Fibroblast of skin of scalp (primary cell): ENCODE measurements at places on chromosomes 12 and 14.

DNA sequence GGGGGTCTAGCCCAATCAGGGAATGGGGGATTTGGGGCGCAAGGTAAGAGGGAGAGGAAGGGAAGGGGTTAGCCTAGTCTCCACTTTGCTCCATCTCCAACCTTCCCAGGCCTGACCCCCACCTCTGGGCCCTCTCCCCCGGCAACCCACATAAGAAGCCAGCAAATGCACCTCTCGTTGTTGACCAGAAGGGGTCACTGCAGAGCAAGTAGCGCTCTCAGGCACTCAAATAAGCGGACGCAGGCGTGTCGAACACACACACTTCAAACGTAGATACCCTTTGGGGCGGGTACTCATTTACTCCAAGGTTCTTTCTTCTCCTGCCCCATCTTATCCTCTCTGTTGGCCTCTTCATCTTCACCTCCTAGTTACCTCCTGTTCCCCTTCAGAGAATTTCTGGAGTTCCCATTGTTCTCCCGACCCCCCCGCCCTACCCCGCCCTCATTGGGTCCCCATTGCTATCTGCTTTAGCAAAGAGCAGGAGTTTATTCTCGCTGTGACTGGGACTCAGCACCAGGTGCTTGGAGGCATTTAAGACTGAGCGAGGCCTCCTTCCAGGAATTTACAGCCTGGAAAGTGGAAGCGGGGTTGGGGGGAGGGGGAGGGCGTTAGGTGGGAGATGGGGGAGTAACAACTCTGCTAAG, 1.5 kb upstream of the SRRM4 start:
- peak; percentile 22 for DNase-seq

- DNase-seq: peak; percentile 16
These were observed 88.8 kb downstream of the SCFD1 start for GRCh38 chr14:30710876-30711275.

- DNase-seq: peak; percentile 33
These were observed 104.3 kb downstream of the DUSP6 start for GRCh38 chr12:89247967-89248366.

DNA sequence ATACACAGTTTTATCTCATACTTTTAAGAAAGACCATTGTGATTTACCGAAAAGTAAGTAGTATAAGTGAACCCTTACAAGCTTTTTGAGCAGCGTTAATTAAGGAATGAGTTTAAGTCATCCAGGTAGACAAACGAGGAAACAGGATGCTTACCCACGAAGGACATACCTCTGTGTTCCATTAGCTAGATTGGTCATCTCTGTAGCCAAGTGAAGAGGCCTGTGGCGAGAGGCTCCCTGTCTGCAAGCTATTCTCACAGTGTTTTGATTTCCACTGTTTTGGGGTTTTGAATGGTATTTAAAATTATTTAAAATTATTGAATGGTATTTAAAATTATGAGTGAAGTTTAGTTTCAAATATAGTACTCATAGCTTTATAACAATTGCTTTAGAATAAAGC, 342.1 kb upstream of the RGS6 start:
- DNase-seq: no peak

DNA sequence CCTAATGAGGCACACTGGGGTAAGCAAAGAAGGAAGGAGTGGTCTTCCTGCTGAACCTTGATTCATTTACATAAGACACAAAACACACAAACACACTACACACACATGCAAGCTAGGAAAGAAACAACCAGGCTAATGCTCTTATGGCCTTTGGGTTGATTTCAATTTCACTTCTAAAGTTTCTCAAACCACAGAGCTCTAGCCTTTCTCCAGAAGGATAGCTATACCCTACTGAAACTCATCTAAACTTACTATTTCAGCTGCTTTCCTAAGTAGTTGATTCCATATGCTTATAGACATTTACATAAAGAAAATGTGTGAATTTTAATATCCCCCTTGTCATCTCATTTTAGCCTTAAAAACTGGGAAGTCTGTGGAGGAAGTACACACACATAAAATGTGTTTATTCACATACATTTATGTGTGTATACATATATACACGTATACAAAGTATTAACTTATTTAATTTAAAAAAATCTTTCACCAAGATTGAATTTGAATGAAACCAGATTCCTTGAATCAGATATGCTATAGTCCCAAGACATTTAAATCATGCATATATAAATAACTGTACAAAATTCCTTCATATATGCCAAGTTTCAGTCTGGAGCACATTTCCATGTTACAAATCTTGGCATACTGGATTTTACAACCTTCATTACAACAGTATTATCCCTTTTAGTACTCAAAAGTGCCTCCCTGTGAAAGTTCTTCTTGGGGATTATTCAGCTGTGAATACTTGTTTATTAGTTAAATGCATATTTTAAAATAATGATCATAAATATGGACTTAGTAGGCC, 231.8 kb upstream of the NPAS3 start:
- DNase-seq: peak; percentile 28

DNA sequence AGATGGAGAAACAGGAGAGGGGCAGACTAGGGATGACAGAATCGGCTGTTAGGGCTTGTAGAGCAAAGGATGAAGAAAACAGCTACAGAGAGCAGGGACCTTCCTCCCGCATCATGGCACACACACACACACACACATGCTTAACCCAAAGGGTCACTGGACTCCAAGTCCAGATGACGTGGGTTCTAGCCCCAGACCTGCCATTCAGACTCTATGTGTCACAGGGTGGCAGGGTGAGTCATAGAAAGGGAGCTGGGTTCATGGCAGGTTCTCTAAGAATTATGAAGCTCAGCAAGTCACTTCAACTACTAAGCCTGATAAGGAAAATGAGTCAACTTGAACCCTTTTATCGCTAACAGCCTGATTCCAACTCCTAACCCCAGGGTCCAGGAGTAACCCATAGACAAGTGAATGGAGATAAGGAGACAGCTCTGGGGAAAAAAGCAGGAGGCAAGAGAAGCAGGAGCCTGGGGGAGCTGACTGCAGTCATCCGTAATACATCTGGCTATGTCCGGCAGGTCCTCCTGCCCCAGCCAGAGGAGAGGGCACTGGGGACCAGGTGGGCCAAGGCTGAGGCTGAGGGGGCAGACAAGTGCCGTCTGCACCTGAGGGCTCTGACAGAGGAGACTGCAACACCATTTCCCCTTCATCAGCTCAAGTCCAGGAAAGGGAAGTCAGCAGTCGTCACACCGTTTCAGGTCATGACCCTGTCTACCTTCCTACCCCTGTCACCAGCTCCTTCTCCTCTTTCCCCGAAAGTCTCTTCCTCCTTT, 3.6 kb upstream of the TNFRSF1A start:
- peak; percentile 80 for DNase-seq

GRCh38 chr14:77561881-77562280, 54.6 kb downstream of the SPTLC2 start:
- DNase-seq: no peak

DNA sequence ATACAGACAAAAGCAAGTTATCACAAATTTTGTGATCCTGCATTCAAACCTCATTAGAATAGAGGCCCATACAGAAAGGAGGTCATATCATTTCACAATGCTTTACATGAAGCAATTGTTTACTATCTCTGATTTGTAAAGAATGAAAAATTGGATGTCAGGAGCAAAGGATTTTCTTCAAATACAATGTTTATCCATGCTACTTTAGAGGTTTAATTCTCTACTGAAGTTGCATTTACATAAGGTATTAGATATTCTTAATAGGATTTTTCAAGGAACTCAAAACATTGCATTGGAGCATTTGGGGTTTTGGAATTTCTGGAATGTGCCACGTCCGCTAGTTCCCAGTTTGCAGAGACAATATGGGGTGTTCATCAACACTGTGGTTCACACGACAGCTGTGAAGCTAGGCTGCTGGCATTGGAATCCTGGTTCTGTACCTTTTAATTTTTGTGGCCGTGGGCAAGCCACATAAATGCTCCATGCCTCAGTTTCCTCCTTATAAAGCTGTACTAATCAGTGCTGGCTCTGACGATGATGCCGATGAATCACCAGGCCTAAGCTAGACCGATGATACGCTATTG, 174.8 kb downstream of the APAF1 start:
- peak; percentile 56 for DNase-seq
